ENCODE measurements at places on chromosomes 4 and X. TPM values are rescaled to one million over a fixed set of nuclear protein-coding genes. Genes with fewer than 3 reads are reported as not detected.

DNA sequence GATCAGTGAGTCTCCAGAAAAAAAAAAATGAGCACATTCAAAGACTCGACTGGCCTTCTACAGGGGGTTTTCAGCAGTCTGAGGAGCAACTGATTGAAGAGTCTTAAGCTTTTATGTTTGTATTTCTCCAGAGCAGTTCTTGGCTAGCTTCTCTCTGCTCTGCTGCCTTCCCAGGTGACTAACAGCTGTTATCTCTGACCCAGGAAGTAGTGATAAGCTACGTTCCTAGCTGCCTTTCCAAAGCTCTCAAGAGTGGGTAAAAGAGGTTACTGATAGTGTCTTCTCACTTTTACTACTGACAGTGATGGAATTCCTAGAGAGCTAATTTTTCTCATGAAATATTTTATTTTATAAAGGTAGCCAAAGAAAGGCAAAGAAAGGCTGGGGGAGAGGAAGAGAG, 66.6 kb downstream of the ENOX2 start:
- DNase-seq: no peak

- DNase-seq: no peak
Measured at GRCh38 chrX:117543885-117544284, 572.7 kb downstream of the KLHL13 start.

USP26 gene
- total RNA-seq: not detected

IL21 gene
- total RNA-seq: not detected

CT45A8 gene
- total RNA-seq: not detected

TAF7L gene
- not detected for total RNA-seq
